ENCODE measurements at places on chromosomes 3 and 15.

DNA sequence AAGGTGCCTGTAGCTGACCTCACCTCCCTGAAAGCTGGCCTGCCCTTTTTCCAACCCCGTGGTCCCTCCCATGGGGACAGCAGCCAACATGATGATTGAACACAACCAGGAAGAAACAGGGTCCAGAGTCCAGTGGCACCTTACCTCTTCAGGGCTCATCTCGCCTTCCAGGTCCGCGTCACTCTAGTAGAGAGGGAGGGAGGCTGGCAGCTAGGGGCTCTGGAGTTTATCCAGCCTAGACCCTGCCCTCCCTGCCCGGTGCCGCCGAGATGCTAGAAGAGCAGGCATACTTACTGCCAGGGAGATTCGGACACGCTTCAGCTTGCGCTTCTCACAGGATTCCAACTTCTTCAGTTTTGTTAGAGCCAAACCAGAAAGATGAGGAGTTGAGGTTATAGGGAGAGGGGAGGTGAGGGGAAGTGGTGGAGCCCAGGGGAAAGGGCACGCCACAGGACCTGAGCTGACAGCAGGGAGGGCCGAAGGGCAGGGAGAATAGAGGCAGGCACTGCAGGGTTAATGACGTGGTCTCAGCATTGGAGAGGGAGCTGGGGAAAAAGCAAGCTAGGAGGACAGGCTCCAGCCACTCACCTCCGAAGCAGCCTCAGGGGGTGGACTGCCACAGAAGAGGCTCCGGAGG lies 9.1 kb downstream of the CLCN2 start:
- no peak for DNase-seq

DNA sequence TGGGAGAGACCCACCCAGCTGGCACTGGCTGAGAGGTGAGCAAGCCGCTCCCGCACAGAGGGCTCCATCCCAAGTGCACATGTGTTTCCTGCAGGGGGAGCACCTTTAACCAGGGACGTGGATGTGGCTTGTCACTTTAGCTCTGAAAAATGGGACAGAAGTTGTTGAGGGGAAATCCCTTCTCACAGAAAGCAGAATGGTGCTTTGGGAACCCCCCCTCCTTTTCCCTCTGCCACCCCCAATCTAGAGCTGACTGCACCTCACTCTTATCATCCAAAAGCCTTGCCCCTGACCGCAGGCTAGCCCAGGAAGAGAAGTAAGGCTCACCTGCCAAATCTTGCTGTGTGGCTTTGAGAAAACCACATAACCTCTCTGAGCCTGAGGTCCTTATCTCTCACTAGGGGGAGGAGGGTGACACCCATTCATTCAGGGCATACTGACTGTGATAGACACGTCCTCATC lies 77.9 kb downstream of the RPN1 start:
- DNase-seq = no peak

DNA sequence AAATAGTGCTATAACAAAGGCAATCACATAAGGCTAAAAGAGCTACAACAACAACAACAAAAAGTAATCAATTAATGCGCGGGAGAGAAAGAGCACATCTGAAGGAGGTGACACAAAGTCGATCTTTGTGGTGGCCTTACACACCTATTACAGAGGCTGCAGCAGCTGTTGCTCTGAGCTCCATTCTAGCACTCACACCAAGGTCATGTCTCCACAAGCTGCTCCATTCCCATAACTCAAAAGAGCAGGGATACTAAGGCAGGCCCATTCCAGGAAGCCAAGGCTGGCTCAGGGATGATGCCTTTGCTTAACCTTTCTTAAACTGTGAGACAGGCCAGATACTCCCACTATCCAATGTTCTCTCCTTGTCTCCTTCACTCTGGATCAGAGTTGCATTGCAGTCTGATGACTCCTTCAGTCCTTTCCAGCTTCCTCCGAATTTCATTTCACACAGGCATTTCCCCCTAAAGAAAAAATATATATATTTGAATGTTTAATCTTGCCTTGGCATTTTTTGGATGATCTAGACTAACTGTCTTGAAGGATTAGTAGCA lies 52.7 kb downstream of the SNTN start:
- DNase-seq = no peak

GRCh38 chr15:40316931-40317330 lies 6.6 kb upstream of the INAFM2 start:
- DNase-seq = no peak

DNA sequence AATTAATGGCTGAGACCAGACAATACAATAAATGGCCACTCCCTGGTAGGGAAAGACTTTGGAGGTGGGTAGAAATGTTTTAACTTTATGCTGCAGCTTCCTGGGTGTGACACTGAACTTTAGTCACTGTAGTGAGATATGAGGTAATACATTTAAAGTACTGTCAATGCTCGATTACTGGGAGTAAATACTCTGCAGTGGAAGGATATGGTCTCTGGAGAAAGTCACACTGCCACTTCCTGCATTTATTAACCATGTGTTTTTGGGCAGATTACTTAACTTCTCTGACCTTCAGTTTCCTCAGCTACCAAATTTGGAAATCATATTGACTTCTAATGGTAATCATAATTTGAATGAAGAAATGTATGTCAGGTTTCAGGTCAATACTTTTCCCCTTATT lies 317.1 kb upstream of the TGFBR2 start:
- DNase-seq = peak; percentile 55

- no peak for DNase-seq
These were observed 200.6 kb downstream of the CADM2 start for GRCh38 chr3:85159376-85159775.

- DNase-seq = no peak
These were observed 9.9 kb upstream of the PAQR9 start for GRCh38 chr3:142973217-142974009.

GRCh38 chr3:172648747-172649146 lies 62.1 kb downstream of the NCEH1 start:
- peak; percentile 35 for DNase-seq

DNA sequence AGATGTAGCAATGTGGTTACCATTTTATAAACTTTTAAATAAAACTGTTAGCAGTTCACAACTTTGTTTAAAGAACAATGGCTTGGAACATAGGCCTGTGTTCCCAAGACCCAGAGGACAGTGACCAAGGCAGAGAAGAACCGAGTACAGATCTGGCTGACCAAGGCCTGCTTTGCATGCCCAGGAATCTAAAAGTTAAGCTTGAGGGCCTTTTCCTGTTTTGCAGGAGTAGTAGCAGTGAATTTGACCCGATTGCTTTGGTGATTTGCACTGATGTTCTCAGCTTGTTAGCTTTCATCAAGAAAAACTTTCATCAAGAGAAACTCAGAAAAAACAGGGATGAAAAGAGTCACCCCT lies 9.9 kb downstream of the FILIP1L start:
- DNase-seq = no peak

Measured in HL-60 (cell line).